Activated CD4-positive, alpha-beta T cell treated with anti-CD3 and anti-CD28 coated beads for 24 hours (primary cell): ENCODE measurements at places on chromosomes 11 and 22.
A peak's percentile ranks its signal among the peaks of the same experiment; 100 is the strongest.

DNA sequence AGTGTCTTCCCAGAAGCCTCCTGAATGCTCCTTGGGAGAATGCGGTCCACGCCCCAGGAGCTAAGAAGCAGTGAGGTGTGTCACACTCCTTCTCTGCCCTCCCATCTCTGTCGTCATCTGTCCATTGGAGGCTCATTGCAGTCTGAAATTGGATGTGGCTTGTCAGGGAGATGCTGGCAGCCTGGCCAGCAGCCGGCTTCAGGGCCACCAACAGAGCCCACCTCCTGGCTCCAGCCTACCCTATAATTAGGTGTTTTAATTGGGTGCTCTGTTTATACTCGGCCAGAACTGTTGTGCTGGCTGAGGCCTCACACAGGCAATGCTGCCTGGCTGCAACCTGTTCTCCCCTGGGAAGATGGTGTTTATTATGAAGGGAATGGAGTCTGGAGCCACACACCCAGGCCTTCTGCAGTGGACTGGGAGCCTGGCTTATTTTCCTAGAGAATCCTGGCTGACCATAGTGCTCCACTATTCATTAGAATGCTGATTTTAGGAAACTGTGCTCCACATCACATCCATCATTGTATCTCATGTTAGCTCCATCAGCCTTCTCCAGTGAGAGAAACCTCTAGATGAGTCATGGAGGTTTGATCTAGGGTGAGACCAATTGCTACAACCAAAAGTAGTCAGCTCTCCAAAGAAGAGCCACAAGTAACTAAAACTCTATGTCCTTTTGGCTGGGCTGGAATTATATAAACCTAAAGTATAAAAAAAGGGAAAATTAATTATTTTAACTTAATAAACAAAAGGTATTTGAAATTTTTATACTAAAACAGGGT lies 86.8 kb upstream of the CRTAM start:
- DNase-seq: no peak

DNA sequence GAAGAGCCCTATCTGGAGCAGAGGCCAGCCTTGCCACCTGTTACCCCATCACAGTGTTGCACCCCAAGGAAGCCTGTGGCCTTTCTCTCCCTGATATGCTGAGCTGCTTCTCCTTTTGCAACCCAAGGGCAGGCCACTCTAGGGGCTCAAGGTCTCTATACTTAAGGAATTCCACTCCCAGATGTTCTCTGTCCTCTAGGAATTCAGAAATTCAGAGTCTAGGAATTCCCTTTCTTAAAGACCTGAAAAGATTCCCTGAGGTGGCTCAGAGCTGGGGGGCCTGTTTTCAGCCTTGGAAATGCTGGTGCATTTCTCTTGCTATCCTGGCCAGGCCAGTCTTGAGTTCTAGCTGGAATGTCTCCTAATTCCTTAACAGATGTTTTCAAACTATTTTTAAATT lies 68.0 kb upstream of the OLFML1 start:
- DNase-seq: no peak

DNA sequence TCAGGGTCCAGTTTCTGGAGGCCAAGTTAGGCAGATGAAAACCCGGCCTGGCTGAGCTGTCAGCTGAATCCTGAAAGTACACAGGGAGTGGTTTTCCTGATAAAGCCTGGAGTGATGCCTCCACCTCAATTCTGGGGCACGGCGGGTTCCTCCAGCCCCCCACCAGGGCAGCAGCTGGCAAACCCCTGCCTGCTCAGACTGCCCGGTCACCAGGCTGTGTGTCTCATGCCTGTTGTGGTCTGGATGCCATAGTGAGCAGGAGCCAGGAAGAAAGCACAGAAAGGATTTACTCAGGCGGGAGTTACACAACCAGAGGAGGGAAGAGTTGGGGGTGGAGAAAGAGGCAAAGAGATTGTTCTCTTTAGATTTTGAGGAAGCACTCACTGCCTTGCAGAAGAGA lies 119.9 kb upstream of the RASSF10 start:
- DNase-seq: no peak

DNA sequence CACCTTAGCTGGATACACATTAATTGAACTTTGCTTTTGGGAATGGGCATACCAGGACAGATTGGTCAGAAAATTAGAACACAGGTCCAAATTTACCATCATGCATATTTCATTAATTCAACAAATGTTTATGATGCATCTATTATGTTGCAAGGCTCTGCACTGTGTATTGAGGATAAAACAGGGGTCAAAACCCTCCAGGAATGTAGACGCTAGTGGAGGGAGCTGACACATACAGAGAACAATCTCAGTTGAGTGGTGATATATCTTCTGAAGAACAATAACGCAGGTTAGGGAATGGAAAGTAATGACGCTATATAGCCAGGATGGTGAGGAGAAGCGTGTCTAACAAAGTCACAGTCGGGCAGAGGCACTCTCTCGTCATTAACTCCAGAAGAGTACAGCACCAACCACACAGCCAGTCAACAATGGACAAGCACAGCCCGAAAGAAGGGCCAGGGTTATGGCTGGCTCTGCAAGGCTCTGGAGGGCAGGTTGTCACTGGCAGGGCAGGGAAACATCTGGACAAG lies 3.8 kb downstream of the FLI1 start:
- DNase-seq: no peak

GRCh38 chr22:35195821-35196220 lies 61.5 kb upstream of the HMGXB4 start:
- DNase-seq: no peak

DNA sequence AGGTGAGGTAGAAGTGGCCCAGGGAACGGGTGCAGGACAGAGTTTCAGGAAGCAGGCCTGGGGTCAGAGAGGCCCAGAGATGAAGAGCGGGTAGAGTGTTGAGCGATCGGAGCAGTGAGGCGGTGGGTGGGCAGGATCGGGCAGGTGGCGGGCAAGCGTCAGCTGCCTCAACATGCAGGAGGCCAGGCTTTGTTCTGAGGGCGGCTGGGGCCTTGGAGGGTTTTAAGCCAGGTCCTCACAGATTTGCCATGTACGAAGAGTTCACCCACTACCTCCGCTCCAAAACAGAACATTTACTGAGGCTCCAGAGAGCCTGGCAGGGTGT lies 29.4 kb downstream of the FLRT1 start:
- no peak for DNase-seq

DNA sequence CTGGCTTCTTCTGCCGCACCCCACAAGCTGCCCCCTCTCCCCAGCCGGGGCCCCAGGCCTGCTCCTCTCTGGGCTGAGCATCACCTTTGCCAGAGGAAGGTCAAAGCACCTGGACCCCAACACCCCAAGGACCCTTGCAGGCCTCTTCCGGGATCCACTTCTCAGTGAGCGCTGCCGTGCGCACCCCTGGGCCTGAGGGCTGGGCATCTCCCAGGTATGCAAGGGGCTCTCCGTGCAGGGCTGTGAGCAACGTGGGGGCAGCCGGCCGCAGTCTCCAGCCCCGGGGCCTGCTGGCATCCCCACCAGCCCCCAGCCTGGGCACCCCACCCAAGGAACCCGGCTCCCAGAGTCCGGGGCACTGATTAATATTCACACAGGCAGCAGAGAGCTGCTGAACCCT lies 64.0 kb downstream of the BRD1 start:
- no peak for DNase-seq

DNA sequence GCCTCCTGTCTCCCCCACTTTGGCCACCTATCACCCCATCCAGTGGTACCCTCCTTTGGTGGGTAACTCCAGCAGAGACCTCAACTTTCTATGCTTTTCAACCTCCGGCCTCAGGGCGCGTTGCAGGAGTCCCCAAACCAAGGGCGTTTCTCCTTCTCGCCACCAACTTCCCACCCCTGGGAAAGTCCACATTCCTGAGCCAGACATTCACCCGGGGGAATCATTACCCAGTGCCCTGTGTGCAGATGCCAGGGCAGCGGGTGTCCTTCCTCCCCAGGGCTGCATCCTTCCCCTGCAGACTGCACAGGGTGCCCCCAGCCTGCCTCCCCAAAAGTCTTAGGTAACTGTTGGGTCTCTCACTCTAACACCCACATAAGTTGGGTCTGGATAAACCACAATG lies 26.4 kb downstream of the MYEOV start:
- DNase-seq: no peak

- no peak for DNase-seq
These were observed 66.4 kb downstream of the SGSM3 start for GRCh38 chr22:40436505-40437431.

DNA sequence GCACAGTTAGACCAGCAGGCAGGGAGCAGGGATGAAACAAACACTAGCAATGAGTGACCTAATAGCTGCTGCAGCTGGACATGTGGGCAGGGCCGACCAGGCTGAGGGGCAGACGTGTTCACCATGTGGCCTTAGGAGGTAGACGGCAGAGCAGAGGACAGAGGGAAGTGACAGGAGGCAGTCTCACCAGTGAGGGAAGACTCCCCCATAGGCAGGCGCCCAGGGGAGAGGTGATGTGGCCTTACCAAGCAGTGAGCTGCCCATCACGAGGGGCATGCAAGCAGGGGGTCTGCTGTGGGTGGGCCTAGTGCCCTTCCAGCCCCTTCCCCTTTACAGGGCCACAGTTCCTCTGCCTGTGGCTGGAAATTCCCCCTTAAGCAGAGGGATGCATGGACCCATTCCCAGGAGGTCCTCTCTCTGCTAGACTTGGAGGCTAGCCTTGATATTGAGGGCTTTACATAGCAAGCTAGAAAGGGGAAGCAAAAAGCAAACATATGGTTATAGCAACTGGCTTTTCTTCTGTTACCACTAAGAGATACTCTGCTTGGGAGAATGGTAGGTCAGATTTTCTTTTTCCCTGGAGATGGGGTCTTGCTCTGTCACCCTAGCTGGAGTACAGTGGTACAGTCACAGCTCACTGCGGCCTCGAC lies 67.6 kb downstream of the MPPED1 start:
- DNase-seq: no peak

GRCh38 chr11:77435972-77436371 lies 37.9 kb downstream of the PAK1 start:
- DNase-seq: no peak

DNA sequence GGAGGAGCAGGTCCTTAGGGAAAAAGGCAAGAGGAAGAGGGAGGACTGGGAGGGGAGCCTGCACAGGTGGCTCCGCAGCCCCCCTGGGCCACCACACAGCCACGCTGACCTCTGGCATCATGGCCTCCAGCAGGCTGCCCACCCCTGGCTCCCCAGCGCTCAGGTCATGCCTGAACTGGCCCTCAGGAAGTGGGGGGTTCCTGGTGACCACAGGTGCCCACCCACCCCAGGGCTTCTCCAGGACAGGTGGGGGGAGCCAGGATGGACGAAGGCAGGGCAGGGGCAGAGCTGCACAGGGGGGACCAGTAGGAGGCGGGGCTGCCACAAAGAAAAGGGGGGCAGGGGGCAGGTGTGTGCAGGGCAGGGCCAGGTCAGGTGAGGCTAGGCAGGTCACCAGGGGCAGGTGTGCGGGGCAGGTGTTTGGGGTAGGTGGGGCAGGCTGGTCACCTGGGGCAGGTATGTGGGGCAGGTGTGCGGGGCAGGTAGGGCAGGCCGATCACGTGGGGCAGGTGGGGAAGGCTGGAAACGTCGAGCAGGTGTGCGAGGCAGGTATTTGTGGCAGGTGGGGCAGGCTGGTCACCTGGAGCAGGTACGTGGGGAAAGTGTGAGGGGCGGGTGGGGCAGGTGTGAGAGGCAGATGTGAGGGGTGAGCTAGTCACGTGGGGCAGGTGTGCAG lies 997 bp downstream of the DEAF1 start:
- no peak for DNase-seq

DNA sequence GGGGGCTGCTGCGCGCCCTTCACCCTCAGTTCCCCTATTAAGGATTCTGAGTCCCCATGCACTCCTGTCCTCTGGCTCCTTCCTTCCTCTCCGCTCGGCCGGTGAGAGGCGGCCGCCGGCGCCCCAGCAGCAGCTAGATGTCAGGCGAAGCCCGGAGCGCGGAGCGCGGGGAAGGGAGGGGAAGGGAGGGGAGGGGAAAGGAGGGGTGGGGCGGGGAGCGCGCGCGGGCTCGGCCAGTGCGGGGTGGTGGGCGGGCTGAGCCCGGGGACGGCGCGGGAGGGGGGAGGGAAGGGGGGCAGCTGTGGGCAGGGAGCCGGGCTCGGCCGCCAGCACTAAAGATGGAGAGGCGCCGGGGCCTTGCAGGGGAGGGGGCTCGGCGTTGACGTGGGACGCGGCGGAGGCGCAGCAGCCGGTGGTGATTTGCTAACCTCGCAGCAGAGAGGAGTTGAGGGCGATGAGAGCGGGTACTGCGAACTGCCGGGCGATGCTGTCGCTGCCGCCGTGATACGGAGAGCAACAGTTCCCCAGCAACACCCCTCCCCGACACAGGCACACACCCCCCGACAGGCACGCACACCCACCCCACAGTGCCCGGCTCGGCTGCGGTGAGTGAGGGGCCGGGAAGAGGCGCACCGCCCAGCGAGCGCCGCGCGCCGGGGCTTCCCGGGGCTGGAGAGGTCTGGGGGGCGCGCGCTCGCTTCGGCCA lies at the start of gene ZBTB16:
Gene ZBTB16, plus strand, starts transcription at position 434 of the 706 bp plus-strand sequence. CDS start 3,590 bp downstream, outside the sequence.
- DNase-seq: peak; percentile 29

DNA sequence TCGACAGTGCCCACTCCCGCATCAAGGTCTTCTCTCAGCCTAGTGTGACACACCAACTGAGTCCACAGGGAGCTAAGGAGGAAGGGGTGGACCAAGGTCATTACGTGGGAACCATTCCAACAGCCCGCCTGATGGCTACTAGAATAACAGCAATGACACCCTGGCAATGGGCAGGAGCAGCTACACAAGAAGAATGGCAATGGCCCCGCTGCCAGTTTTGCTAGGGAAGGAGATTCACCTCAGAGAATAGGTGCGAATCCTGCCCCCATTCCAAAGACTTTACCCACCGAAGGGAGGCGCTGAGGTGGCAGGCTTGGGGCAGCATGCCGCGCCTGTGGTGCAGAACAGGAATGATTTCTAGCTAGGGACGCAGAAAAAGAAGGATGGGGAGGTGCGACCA lies 9.1 kb downstream of the WT1 start:
- DNase-seq: no peak

GRCh38 chr11:103358251-103358650 lies 249.0 kb downstream of the DYNC2H1 start:
- no peak for DNase-seq

DNA sequence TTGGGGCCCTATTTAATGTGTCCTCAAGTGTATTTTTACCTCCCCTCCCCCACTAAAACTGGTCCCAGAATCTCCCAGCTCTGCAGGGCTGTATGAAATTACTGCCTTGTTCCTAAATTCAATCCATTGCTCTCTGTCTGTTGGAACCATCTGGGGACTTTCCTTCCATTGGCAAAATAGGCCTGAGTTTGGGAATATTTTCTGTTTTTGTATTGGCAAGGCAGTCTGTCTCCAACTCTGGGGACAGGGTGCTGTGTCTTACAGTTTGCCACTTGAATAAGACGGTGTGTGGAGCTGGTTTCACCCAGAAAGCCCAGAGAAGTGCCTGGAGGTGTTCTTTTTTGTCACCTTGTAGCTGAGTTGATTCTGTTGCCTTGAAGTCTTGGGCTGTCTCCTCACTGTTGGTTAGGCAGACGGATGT lies 1.3 kb downstream of the PACS1 start:
- no peak for DNase-seq

GRCh38 chr22:30312053-30312452 lies 14.7 kb downstream of the TBC1D10A start:
- DNase-seq: no peak
